GM13976 (cell line): ENCODE measurements at places on chromosomes 11 and 22.

DNA sequence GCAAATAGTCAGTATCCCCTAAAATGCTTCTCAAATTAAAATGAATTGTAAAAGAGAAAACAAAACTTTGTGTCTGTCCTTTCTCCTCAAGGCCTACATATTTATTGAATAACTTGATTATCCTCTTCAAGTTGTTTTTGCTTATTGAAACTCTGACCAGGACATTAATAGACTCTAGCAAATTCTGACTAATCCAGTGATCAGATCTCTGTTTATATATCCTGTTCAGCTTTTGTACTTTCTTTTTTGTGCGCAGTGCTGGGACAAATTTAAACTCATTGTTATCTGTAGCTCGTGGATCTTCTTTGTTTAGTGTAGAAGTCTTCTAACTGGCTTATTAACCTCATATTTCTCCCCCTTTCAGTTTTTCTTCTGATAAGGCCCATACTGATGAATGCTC is 139.9 kb upstream of the SORL1-AS1 start:
- peak; percentile 59 for DNase-seq

GRCh38 chr11:121801781-121802180 is 314.2 kb downstream of the BLID start:
- DNase-seq, result no peak

DNA sequence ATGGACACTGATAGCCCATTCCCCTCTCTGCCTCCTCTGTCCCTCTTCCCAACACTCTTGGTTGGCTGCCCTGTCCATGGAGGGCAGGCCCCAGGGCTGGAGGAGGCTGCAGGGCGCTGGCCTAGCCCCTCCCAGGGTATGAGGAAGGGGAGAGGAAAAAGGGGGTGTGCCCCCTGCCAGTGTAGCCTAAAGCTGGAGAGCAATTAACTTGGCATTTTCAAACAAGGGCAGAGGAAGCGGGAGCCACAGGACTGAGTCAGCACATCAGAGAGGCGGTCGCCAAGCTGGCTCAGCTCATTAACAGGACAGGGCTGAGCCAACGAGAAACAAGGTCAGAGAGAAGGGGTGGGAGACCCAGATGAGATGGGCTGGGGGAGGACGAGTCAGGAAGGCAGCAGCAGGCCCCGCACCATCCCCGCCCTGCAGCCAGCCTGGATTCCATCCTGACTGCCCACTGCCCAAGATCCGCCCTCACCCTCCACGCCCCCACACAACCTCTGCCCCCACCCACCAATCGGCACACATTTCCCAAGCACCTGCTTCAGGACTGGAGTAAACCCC is 76.3 kb downstream of the BUD13 start:
- no peak for DNase-seq

DNA sequence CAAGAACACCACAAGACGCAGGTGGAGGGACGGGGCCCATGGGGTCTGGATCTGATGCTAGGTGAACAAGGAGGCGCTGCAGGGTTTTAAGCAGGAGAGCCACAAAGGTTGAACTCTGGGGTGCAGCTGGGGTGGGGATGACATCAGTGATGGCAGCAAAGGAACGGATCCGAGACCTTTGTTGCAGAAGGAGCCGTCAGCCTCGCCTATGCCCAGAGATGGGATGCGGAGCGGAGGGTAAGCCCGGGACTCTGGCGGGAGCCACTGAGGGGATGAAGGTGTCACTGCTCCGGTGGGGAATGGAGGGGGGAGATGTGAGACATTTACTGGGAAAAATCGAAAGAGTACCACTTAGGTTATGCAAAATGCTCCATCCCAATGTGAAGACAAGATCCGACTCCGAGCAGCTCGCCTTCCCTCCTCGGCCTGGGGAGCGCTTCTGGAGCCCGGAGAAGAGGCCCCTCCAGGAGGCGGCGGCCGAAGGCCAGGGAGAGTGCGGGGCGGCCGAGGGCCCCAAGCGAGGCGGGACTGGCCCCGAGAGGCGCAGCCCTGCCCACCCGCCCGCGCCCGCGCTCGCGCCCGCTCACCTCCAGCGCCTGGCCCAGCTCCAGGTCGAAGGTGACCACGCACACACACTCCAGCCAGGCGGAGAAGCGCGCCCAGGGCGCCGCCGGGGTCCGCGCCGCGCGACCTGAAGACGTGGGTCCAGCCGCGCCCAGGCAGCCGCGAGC is 422 bp downstream of the DENND6B start:
- DNase-seq, result peak; percentile 32

GRCh38 chr22:39785232-39785631 is 108.3 kb downstream of the ENTHD1 start:
- no peak for DNase-seq
